CD4-positive, alpha-beta memory T cell (primary cell): ENCODE measurements at places on chromosomes 13 and 19. TPM values are rescaled to one million over a fixed set of nuclear protein-coding genes. Genes with fewer than 3 reads are reported as not detected.

- DNase-seq: no peak
Measured at GRCh38 chr13:98794498-98794897, 42.0 kb upstream of the SLC15A1 start.

GRCh38 chr13:34719060-34719875, 222.8 kb upstream of the NBEA start:
- DNase-seq: no peak

DNA sequence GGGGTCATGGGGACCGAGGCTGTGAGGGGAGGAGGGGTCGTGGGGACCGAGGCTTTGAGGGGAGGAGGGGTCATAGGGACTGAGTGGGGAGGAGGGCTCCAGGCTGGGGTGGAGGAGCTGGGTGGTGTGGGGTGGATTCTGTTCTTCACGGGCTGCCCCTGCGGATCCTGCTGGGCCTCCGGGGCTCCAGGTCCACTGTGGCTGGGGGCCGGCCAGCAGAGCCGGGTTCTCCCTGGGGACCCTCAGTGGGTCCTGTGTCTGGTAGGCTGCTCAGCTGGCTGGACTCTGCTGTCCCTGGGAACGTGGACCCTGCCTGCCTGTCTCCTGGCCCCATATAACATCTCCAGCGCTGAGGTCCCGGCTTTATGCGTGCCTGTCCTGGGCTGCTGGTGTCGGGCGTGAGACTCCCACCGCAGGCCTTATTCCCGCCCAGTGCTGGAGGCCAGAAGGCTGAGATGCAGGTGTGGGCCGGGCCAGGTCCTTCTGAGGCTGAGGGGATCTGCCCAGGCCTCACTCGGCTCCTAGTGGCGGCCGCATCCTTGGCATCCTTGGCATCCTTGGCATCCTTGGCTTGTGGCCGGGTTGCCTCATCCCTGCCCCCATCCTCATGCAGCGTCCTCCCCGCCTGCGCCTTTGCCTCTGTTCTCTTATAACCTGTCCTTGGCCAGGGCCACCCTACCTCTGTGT, 19.8 kb upstream of the GNA15 start:
- no peak for DNase-seq

- no peak for DNase-seq
Measured at GRCh38 chr19:46624958-46625661, at the start of gene PTGIR. Gene PTGIR (minus strand): TSS chr19:46625089. CDS start chr19:46624225, 864 bp downstream.

DNA sequence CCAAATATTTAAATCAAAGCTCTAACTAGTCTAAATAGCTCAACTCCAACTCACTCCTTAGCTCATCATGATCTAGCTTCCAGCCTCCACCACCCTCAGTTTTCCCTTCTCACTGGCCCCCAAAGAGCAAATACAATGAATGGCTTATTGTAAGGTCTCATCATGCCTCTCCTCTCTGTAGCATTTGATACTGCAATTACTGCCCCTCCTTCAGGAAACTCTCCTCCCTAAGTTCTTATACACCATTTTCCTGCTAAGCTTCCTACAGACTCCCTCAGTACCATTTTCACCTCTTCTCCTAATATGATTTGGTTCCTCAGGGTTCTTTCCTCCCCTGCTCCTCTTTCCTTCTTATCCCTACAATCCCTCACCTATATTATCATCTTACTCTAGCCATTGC, 12.8 kb downstream of the KPNA3 start:
- DNase-seq: no peak

DNA sequence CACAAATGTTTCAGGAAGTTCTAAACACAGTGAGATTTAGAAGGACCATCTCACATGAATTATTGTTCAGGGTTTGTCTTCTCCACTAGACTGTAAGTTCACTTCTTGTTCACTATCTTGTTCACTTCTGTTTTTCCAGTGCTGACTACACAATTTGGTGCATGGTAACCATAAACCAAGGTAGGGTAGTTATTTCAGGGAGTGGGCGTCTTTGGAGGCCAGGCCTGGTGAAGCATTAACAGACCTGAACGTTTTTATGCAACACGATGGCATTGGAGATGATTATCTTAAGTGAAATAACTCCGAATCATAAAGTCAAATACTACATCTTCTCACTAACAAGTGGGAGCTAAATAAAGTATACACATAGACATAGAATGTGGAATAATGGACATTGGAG, 14.4 kb upstream of the OXGR1 start:
- DNase-seq: no peak

DNA sequence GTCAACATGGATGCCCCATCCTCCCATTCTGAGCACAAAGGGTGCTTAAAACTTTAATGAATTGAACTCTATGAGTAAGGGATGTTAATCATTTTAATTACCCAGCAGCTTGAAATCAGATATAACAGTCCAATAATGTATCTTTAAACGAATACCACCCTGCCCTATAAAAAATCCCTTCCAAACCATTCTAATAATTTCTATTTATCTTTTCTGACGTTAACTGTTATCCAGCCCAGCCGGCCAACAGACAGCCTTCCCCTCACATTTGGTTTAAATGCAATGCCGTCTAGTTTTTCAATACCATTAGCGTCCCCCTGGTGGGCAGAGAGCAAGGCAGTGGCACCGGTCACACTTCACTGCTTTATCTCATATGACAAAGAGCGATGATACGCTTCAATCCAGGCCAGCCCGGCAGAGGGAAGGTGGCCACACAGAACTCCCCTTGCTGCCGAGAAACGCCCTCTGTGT, 402.2 kb upstream of the ZNF507 start:
- no peak for DNase-seq

GRCh38 chr13:64289702-64290101, 2874.1 kb upstream of the PCDH20 start:
- no peak for DNase-seq

- no peak for DNase-seq
Measured at GRCh38 chr19:49085868-49086232, 599 bp downstream of the SNRNP70 start.

DNA sequence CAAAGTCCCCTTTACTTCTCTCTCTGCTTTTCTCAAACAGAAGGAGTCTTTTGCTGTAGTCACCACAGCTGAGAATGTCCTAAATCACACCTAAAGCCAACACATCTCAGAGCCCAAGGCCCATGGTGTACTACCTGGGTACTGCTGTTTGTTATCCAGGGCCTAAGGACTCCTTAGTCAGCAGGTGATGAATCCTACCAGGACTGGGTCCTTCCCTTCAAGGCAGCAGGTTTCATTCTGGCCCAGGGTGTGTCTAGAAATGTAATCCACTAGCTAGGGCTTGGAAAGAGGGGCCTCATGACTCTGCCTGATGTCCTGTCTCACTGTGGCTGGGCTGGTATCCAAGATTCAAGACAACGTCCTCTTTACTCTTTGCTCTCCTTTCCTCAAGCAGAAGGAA, 36.2 kb upstream of the ENOX1 start:
- DNase-seq: no peak

GRCh38 chr13:42574435-42575311, 721 bp downstream of the TNFSF11 start:
- peak; percentile 33 for DNase-seq

The CD37 gene
- 347 TPM for total RNA-seq

The HSH2D gene
- 17.8 TPM for total RNA-seq

The ZNF835 gene
- 3.2 TPM for total RNA-seq

The CC2D1A gene
- total RNA-seq: 37.1 TPM

The LRRC63 gene
- total RNA-seq: 0.75 TPM

The TNNT1 gene
- not detected for total RNA-seq

The LILRA6 gene
- 0.73 TPM for total RNA-seq

The CRX gene
- total RNA-seq: not detected

The C13orf42 gene
- not detected for total RNA-seq

The ZNF90 gene
- total RNA-seq: 5.4 TPM

The LSR gene
- 48.9 TPM for total RNA-seq

The ZNF581 gene
- 21.2 TPM for total RNA-seq

The ZNF20 gene
- total RNA-seq: 4.0 TPM

The ZNF667 gene
- total RNA-seq: 0.15 TPM

The ZNF112 gene
- 0.25 TPM for total RNA-seq

The SMIM44 gene
- total RNA-seq: not detected

The TUBB4A gene
- total RNA-seq: 4.7 TPM
